RPMI7951 (cell line): ENCODE measurements at places on chromosomes 7 and 10.

DNA sequence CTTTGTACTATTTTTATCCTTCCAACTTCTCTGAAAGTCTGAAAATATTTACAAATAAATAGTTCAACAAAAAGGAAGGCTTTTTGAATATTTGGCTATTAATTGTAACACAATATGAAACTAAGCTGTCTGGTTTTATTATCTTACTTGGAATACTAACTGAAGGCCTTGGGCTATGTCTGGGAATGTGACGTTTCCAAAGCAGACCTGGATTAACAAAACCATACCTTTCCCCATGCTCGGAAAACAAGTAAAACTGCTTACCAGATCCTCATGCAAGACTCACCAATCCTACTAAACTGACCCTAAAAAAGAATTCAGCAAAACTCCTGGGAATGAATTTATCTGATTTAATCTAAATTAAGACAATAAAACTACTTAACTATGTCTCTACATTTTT, 116.4 kb downstream of the ATE1 start:
- DNase-seq = no peak

DNA sequence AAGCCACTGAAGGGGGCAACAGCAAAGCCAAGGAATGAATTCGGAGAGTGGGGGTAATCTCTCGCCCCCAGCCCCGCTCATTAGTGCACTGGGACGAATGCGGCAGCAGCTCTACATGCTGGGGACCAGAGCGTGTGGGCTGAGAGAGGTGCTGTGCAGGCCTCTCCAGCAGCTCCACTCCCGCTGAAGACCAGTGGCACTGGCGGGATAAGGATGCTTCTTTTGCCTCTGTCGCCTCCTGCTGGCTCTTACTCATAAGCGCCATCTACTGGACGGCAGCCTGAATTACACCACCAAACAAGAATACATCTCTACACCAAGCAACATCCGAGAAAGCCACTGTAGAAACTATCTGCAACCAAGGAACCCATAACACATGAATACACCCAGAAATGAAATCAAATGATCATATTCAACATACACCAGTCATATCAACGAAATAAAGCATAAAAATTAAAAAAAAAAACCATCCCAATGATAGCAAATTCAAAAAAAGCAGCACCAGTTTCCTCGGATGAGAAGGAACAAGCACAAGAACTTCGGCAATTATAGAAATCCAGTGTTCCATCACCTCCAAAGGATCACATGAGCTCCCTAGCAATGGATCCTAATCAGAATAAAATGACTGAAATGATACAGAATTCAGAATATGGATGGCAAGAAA, 79.0 kb upstream of the TMEM168 start:
- DNase-seq = peak; percentile 56

- DNase-seq = no peak
These were observed 131.7 kb downstream of the SLC16A9 start for GRCh38 chr10:59577984-59578383.

GRCh38 chr10:48533540-48533939, 71.3 kb downstream of the ARHGAP22 start:
- no peak for DNase-seq

GRCh38 chr10:17005621-17006566, 123.7 kb downstream of the CUBN start:
- peak; percentile 83 for DNase-seq

- DNase-seq = peak; percentile 46
These were observed 880.6 kb downstream of the LRMDA start for GRCh38 chr10:76311752-76312636.

GRCh38 chr7:135792363-135792668, 43.7 kb upstream of the FAM180A start:
- no peak for DNase-seq

DNA sequence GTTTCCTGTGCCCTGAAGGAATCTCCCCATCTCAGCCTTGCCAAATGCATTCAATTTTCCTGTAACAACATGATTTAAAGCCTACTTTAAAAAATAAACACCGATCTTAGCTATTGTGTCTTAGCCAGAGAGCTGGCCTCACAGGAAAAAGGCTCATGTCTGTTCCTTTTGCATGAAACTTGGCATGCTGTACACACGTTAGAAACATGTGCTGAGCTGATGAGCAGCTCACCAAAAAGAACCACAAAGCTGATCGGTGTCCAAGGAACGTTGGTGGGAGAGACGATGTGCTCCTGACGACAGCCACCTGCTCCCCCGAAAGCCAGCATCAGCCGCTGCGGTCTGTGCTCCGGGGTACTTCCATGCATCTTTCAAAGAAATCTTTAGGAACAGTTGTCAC, 135.9 kb downstream of the ADARB2 start:
- no peak for DNase-seq

GRCh38 chr7:71301167-71301566, 169.2 kb downstream of the GALNT17 start:
- DNase-seq = no peak

DNA sequence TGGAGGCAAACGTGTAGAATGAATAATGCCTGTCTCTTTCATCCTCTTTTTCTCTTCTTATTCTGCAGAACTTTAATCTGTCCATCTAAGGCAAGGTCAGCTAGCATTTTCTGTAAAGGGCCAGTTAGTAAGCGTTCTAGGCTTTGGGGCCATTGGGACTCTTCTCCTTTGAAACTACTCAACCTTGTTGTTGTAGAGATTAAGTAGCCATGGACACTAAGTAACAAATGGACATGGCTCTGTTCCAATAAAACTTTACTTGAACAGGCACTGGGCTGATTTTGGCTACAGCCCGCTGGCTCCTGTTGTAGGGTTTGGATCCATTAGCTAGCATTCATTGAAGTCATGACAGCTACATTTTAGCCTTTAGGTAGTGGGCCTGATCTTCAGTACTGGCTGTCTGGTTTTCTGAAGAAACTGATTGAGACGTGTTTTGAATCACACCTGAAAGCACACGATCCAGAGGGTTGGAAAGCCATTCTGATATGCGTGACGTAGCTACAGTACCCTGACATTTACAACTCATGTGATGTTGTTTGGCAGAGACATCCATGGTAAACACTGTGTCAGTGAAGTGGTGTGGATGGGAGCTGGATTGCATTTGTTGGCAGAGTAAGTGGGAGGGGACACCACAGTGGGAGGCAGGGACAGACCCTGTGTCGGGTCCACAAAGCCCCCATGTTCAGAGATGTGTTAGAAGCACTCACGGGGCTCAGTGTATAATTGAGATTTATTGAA, 92.5 kb downstream of the MTPN start:
- DNase-seq = no peak

- peak; percentile 61 for DNase-seq
These were observed 711 bp downstream of the NAMPT start for GRCh38 chr7:106283831-106284713.

- DNase-seq = no peak
These were observed 22.3 kb downstream of the BTBD16 start for GRCh38 chr10:122293156-122293960.

DNA sequence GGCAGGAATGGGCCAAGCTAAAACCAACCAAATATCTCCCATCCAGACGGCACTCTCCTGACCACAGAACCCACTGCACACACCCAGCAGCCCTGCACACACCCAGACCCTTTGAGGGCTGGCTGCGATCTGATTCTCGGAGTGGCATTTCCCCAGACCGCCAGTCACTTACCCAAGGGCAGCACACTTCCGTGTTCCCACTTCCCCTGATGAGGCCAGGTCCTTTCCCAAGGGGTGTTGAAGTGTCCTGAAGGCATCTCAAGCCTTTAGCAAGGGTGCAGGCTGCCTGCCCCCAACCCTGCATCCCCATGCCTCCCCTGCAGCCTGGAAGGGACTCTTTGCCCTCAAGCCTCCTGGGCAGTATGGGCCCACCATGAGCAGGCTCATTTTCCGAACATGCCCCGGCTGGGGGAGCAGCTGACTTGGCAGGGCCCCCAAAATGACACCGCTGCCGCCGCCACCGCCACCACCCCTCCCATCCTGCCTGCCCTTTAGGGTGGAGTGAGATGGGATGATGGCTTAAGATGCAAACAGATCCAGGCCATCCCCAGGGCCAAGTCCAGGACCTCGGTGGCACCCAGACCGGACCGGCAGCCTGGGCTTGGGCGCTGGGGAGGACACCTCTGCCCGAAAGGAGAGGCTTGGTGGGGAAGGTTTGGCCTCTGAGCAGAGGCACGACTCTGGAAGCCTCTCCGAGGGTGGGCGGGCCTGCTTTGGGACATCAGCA, 159.8 kb downstream of the NRF1 start:
- no peak for DNase-seq

GRCh38 chr10:49594594-49594993, 15.5 kb upstream of the SLC18A3 start:
- DNase-seq = peak; percentile 61

DNA sequence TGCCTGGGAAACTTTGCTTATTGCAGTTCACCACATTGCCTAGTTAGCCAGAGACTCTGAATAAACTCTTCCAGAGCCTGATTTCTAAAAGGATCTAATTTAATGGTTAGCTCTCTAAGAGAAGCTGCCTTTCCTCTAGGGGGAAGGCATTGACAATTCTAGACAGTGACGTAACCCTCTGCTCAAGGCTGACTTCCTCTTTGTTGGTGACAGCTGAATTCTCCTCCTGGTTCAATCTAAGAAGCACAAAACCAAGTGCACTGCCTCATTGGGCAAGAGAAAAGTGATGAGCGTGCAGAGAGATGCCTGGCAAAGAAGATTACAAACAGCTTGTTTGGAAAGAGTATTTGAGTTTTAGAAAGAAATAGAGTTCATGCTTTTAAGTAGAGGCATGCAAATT, 102.7 kb downstream of the MACC1 start:
- DNase-seq = peak; percentile 37

DNA sequence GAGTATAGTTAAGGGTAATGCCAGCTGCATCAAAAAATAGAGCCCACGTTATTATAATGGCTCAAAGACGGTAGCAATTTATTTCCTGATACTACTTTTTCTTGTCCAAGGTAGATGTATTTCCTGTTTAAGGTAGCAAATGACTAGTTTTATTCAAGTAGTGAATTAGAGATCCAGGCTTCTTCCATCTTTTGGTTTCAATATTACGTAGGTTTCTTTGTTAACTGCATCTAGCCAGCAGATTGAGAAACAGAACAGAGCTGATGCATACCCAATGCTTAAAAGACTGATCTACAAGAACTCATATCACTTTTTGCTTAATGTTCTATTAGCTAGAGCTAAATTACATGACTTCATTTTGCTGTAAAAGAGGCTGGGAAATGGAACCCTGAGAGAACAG, 992.1 kb downstream of the NRG3 start:
- DNase-seq = no peak

- DNase-seq = no peak
These were observed 277.9 kb downstream of the HPSE2 start for GRCh38 chr10:98957801-98958200.

DNA sequence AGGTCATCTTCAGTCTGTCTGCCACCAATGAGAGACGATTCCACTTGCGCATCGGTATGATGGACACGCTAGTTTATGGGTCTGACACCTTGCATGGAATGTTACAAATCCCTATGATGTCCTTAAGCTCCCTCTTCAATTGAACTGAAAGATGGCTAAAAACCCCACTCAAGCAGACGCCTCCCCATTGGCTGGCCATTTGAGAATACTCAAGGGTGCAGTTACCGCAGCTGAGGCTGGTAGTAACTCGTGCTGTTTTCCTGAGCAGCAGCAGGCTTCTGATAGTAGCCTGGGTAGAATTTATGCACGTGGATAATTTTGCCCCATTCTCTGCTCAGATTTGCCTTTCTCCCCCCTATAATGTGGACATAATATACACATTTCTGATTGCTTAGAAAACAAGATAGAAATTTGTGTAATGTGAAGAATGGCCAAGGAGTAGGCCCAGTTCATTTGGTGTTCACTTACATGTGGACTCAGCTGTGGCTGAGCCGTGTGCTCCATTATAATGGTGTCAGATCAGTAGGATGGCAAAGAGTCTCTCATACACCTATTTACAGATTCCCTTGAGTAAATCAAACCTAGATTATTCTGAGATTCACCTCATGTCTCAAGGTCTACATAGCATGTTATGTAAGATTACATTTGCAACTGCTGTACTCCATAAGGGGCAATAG, 142.8 kb downstream of the HIBADH start:
- no peak for DNase-seq

DNA sequence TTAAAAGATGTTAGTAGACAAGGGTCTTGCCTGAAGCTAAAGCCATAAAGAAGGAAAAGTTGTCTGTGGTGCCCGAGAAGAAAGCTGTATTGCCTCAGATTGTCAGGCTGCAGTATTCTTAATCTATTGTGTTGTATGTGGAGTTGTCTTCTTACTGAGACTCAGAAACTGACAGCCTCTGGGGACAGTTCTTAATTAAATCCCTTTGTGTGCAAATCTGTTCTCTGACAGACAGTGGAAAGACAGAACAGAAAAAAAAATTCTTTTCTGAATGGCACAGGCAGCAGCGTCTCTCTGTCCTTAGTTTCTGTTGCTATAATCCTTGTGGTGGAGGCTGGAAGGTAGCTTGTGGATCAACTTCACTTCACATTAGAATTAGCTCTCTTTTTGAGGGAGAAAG, 16.8 kb downstream of the VWC2 start:
- DNase-seq = no peak

DNA sequence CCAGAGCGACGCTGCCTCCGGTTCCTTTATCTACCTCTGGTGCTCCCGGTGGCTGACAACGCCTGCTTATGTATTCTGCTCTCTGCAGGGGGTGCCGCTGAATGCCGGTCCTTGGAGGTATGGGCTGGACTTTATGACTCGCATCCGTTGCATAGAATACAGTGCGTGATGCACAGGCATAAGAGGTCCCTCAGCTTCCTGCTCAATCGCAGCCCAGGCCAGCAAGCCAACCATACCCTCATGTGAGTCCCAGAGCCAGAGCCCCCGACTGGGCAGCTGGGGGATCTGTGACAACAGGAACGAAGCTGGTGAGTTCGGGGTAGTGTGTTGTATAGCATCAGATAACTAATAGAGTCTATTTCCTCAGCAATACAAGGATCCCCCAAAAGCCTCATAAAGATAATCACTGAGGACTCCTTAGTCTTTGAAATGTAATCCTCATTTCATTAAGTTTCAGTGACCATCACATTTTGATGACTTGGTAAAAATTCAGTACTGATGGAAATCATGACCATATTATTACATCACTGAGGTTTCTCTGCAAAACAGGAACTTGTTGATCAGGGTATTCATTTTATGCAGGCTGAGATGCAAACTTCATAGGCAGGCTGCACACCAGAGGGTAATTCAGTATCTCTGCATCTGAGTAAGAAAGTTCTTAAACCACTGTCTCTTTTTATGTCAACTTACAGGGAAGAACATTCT, 607.8 kb downstream of the PTPRN2 start:
- DNase-seq = no peak

DNA sequence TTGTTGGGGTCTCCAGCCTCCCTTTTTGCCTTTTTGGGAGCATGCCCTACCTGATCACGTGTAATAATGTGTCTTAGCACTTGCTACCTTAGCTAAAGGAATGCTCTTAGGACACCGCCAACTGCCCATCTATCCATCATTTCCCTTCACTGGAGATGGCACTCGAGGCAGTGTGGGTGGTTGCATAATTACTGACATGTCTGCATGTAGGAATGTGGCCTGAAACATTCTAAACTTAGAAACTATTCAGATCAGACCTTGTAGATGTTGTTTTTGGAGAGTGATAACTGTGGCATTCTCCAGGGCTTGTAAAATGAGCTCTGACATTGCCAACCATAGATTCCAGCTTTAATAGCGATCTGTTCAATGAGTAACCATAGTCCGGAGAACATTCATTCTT, 365.8 kb downstream of the BBS9 start:
- DNase-seq = peak; percentile 50
